ENCODE measurements at places on chromosomes 3 and 15. TPM values are rescaled to one million over a fixed set of nuclear protein-coding genes. Genes with fewer than 3 reads are reported as not detected.

CADM2 gene
- total RNA-seq: under 0.01 TPM

ACAN gene
- under 0.01 TPM for total RNA-seq

TGM5 gene
- not detected for total RNA-seq

SSR3 gene
- 159 TPM for total RNA-seq

COMMD4 gene
- total RNA-seq: 65.9 TPM

ABI3BP gene
- total RNA-seq: 6.2 TPM

ARHGEF26 gene
- 1.3 TPM for total RNA-seq

ROPN1 gene
- not detected for total RNA-seq

SLC26A6 gene
- total RNA-seq: 32.9 TPM

GPR160 gene
- 0.50 TPM for total RNA-seq

THSD4 gene
- 58.0 TPM for total RNA-seq

CFAP100 gene
- total RNA-seq: not detected

P2RY14 gene
- not detected for total RNA-seq

SNURF gene
- total RNA-seq: 61.1 TPM

P2RY12 gene
- total RNA-seq: 1.8 TPM

TMEM45A gene
- total RNA-seq: 26.4 TPM

NMNAT3 gene
- total RNA-seq: 2.8 TPM

SEMA5B gene
- not detected for total RNA-seq

CYP1A2 gene
- total RNA-seq: not detected

TMEM207 gene
- not detected for total RNA-seq

TJP1 gene
- total RNA-seq: 53.7 TPM

MST1R gene
- total RNA-seq: 1.5 TPM

PIERCE2 gene
- total RNA-seq: 3.1 TPM

CLDN18 gene
- not detected for total RNA-seq

PLA2G4B gene
- total RNA-seq: 1.3 TPM

MCCC1 gene
- total RNA-seq: 29.1 TPM

SPRED1 gene
- total RNA-seq: 39.0 TPM

ZDHHC19 gene
- not detected for total RNA-seq

PAK6 gene
- under 0.01 TPM for total RNA-seq

ADAMTSL3 gene
- 0.26 TPM for total RNA-seq

CADPS gene
- 33.1 TPM for total RNA-seq

POLR2M gene
- total RNA-seq: 595 TPM

MST1 gene
- 5.1 TPM for total RNA-seq

JMJD7 gene
- total RNA-seq: 3.6 TPM

CEP63 gene
- 26.4 TPM for total RNA-seq

TTLL13 gene
- not detected for total RNA-seq

ZPLD1 gene
- total RNA-seq: 0.17 TPM

NOX5 gene
- total RNA-seq: 0.33 TPM

PODXL2 gene
- 0.77 TPM for total RNA-seq

SYNPR gene
- total RNA-seq: not detected

CPA3 gene
- total RNA-seq: not detected

RAD51 gene
- total RNA-seq: 0.77 TPM

GOLGA8N gene
- total RNA-seq: 3.6 TPM

SAMD7 gene
- not detected for total RNA-seq

CPNE4 gene
- total RNA-seq: not detected

NR2E3 gene
- total RNA-seq: 0.77 TPM

IL20RB gene
- 0.51 TPM for total RNA-seq

MIX23 gene
- 57.8 TPM for total RNA-seq

ISL2 gene
- total RNA-seq: 0.26 TPM

FAM43A gene
- 8.8 TPM for total RNA-seq

MTFMT gene
- total RNA-seq: 17.0 TPM

FBXW12 gene
- total RNA-seq: not detected

ZNF620 gene
- total RNA-seq: 1.3 TPM

MEGF11 gene
- under 0.01 TPM for total RNA-seq
